ENCODE measurements at places on chromosomes 12 and 14.

GRCh38 chr12:127429551-127430285 lies 837.3 kb upstream of the TMEM132C start:
- DNase-seq = no peak

DNA sequence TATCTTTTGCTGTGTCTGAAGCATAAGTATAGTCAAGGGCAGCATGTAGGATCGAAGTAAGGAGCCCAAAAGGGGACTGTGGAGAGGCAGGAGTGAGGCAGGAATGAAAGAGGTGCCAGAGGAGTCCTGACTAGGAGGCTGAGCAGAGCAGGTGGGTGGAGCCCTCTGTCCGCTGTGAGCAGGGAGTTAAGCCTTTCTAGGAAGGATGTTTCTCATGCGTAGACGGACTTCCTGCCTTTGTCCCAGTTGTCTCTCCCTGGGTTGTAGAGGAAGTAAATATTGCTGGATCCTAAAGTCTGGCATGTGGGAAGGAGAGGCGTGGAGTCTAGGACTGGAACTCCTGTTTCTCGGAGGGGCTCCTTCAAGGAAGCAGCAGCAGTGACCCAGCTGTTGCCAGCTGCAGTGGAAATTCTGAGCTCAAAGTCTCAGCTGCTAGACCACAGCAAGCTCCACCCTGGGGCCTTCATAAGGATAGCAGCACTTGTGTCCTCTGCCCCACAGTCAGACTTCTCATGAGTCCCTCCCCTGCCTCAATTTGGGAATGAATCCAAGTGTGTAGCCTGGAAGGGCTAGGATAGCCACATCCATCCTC lies 44.0 kb downstream of the RBMS2 start:
- DNase-seq = peak; percentile 37

DNA sequence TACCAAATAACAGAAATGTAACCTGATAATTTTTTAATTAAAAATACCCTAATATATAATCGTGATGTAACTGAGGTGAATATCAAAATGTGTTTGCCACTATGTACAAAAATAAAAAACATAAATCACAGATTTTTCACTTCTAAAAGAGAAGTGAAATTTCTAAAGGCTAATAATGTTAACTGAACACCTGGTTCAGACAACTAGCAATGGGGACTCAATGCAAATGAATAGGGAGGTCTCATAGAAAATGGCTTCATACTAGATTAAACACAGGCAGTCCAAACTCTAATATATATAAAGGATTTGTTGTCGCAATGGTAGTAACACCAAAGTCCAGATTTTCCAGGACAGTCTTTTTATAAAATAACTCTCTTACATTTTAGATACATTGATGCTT lies 365.4 kb upstream of the ATP2B1 start:
- DNase-seq = no peak

GRCh38 chr14:75147423-75148071 lies 20.7 kb upstream of the NEK9 start:
- no peak for DNase-seq

DNA sequence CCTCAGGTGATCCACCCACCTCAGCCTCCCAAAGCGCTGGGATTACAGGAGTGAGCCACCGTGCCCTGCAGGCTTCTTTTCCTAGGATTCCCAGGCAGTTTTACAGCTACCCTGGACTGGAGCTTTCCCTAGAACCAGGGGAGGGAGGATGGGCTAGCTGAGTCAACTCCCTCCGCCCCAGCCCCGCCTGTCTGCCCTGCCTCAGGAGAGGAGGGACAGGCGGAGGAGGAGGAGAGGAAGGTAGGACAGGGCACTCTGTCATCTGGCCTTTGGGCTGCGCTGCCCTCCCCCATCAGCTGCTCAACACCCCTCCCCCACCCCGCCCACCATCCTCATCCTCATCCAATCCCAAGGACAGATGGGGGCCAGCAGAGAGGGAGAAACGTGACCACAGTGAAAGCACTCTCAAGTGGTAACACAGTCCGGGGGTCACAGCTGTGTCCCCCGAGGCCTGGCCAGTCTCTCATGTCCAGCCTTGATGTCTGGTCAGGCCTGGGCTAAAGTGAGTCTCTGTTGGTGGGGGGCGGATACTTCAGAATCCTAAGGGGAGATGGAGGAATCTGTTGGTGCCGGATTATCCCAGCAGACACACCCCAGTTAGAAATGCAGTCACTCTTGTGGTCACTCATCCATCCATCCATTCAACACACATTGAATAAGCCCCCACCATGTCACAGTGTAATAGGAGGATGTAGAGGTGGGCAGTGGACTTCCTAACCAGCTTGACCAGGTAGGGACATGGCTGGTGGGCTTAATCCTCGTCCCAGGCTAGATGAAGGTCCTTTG lies 12.3 kb downstream of the FIGNL2 start:
- no peak for DNase-seq

GRCh38 chr12:124543052-124543589 lies 24.3 kb downstream of the NCOR2 start:
- DNase-seq = peak; percentile 25

DNA sequence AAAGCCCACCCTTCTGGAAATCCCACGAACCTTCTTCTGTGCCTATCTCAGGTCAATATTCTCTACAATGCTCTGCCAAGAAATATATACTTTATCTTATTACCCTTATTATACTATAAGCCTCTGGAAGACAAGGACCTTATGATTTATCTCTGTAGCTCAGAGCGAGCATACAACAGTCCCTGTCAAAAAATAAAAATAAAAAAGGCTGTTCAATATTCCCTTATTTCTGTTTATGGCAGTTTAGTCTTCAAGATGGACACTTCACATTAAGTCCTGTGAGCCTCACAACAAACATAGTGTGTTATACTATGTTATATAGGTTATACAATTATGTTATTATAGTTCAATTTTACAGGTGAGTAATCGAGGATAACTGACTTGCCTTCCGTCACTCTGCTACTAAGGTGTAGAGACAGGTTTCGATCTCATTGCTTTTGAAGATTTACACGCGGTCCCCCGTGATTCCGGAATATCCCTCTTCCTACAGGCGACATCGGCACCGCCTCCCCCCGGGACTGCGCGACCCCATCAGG lies 562 bp downstream of the EAPP start:
- no peak for DNase-seq

DNA sequence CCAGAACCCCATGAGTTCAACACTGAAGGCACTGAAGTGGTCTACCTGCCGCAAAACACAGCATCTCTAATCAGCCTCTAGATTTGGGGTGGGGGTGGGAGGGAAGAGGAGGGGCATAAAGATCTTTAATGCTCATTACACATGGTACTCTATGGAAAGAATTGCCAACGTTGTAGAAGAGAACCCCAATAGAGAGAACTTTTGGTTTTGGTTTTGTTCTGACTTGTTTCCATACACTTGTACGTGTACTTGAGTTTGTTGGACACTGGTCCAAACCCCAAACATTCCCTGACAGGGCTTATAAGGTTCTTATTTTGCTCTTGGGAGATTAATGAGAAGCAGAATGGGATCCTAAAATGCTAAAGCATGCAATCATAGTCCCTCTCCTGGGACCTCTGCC lies 31.0 kb downstream of the GNPTAB start:
- DNase-seq = no peak

GRCh38 chr12:69898236-69898635 lies 73.2 kb downstream of the MYRFL start:
- DNase-seq = no peak

DNA sequence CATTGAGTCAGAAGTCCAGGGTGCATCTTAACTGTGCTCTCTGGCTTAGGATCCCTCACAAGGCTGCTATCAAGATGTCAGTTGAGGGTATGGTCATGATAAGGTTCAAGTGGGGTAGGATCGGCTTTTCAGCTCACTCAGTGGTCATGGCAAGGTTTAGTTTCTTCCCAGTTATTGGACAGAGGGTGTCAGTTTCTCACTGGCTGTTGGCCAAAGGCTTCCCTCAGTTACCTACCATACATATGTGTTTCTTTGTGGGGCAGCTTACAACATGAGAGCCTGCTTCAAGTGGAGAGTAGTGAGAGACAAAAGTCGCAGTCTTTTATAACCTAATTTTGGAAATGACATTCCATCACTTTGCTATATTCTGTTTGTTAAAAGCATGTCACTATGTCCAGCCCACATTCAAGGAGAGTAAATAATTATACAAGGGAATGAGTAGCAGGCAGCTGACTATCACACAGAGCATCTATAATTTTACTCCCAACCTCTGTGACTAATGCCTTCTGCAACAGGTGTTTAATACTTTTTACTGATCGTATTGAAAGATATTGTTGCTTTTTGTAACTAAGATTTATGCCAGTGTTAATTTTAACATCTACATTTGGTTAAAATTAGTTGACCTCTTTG lies 572.8 kb upstream of the FBXO33 start:
- no peak for DNase-seq

DNA sequence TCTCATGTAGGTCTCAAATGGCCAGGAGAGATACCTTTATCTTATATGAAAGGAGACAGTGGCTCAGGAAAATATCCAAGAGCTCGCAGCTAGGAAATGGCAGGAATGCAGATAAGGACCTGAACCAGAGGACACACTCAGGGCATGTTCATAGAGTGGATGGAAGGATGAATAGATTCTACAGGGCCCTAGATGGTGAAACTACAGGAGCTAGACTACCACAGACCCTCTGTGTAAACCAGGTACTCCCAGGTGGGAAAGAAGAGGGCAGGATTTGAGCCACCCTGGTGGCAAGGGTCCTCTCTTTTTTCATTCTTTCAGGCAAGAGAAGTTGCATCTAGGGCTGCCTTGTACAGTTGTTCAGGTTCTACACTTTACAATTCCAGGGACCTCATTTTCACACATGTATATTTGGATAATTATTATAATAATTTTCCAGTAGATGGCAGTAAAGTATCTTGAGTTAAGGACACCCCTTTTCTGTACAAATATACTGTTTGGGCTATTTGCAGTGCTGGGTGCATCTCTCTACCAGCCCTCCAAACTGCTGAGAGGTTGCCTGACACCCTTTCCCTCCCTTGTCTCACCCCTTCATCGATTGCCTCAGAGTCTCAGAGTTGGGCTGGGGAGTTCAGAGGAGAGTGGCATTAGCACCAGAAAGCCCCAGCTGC lies 10.5 kb upstream of the ZDHHC22 start:
- DNase-seq = peak; percentile 17

GRCh38 chr12:121983536-121984210 lies 38.0 kb upstream of the BCL7A start:
- no peak for DNase-seq

DNA sequence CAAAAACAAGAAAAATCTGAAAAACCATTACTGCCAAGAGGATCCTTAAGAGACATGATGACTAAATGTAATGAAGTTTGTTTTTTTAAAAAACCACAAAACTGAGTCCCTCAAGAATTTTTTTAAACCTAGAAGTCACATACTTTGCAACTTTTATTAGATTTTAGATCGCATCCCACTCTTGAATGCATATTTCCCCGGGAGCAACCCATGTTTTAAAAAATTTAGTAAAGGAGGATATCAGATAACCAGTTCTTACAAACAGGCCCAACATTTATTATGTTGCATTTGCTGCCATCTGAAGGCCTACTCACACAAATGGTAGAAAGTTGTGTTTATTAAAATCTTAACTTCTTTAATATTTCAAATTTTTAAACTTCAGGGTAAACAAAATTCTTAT lies 44.3 kb upstream of the CCT2 start:
- DNase-seq = no peak

DNA sequence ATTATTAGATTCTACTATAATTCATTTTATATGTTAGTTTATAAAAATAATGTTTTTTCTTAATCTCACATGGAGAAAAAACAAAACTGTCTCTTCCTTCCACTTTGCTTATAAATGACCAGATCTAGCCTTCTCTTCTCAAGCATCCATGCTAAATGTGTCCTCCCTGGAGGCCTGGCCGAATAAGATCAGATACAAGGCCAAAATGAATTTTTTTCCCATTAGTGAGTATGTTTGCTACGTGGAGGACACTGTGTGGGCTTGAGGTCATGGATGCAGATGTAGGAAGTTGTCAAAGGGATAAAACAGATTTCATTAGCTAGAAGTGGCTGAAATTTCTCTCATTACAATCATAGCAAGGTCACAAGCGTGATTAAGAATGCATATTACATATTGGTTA lies 1244.9 kb upstream of the SEL1L start:
- no peak for DNase-seq

GRCh38 chr12:153080-153746 lies 60.7 kb downstream of the SLC6A12 start:
- peak; percentile 77 for DNase-seq

DNA sequence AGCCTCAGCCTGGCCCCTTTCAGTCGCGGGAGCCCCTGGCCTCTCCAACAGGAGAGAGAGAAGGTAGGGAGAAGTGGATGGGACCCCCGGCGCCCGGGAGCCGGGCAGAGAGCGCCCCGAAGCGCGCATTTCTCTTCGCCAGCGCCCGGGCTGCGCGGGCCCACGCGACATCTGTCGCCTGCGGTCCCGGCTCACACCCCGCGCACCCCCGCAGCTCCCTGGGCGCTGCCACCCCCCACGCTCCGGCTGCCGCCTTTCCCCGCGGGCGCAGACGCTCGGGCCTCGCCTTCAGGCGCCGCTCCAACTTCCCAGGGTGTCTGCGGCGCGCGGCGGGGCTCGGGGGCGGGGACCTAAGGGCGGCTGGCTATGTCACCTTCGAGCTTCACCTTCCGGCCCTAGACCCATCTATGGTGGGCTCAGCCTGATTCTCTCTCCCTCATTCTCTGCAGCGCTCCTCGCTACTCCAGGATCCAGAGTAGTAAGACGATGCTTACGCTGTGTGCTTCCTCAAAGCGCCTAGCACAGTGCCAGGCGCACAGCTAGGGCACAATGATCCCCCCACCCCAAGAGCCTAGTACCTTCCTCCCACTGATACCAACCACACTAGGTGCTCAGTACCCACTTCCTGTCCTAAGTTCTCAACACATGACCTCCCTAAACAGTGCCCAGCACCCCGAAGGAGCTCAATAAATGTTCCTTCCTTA lies 1.6 kb downstream of the HRK start:
- no peak for DNase-seq

GRCh38 chr12:64600164-64600561 lies 10.1 kb upstream of the RASSF3 start:
- peak; percentile 65 for DNase-seq

DNA sequence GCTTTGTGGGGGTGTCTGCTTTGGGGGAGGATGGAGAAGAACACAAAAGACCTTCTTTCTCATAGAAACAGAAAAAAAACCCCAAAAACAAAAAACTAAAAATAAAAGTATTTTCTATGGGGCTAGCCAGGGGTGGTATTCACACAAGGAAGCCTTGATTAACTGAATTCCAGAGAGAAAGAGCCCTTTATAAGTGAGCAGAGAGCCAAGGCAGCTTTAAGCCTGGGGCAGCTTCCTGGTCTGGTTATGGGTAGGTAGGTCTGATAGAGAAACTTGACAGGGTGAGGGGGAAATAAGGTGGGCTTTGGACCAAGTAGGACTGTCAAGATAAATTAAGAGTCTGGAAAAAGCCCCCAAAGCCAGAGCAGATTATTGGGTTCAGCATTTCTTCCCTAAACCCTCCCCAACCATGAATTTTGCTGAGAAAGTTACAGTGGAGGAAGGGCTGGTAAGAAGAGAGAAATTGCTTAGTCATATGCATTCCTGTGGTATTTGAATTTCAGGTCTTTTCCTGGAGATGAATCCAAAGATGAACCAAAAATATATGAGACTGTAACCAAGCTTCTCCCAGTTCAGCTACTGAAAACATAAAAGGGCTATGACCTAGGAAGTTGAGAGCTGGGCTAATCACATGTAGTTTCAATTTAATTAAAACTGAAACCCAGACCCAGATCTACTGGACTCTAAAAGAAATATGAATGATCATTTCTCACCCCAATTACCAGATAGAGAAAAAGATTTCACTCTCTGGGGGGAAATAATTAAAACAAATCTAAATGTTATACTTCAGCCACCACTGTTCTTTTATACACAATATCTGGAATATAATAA lies 144.8 kb downstream of the TBC1D30 start:
- no peak for DNase-seq

GRCh38 chr14:65287264-65288131 lies 125.0 kb upstream of the FUT8 start:
- DNase-seq = no peak
